ENCODE measurements at places on chromosomes 1 and 21. TPM values are rescaled to one million over a fixed set of nuclear protein-coding genes. Genes with fewer than 3 reads are reported as not detected.

DNA sequence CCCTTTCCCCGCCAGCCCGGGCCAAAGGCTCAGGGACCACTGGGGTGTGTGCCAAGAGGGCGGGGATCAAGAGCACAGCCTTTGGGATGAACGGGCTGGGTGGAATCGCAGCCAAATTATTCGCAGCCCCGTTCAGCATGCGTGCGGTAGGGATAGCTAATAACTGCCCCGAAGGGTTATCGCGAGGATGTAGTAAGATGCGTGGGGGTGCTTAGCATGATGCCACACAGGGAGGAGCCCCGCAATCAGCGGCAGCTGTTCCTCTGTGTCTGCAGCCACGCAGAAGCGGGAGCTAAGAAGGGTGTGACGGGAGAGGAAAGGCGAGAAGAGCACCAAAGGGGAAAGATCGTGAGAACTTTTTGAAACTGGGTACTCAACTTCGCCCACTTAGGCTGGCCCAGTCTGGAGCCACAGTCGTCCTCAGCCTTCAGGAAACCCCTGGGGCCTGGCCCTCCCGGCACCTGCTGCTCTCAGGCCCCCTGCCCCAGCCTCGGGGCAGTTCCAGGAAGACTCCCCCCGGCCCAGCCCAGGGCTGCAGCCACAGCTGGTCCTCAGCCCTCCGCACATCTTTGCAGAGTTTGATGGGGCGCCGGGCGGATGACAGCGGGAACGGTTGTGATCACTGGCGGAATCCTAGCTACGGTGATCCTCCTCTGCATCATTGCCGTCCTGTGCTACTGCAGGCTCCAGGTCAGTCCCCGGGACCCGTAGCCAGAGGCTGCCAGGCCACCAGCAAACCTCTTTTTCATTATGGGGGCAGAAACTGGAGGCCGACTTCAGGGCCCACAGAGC, 64.9 kb downstream of the TOR1AIP2 start:
- peaks cover 24% of the 10 kb centered on the region for H3K27me3 ChIP-seq
- H3K36me3 ChIP-seq, result no peaks in the 10 kb centered on the region

GRCh38 chr1:61051443-61051718, 31.0 kb upstream of the NFIA start:
- H3K4me3 ChIP-seq, result peak overlapping the region; percentile 87
- DNase-seq, result no peak
- peaks cover 54% of the 10 kb centered on the region for H3K27me3 ChIP-seq
- H3K36me3 ChIP-seq, result no peaks in the 10 kb centered on the region

DNA sequence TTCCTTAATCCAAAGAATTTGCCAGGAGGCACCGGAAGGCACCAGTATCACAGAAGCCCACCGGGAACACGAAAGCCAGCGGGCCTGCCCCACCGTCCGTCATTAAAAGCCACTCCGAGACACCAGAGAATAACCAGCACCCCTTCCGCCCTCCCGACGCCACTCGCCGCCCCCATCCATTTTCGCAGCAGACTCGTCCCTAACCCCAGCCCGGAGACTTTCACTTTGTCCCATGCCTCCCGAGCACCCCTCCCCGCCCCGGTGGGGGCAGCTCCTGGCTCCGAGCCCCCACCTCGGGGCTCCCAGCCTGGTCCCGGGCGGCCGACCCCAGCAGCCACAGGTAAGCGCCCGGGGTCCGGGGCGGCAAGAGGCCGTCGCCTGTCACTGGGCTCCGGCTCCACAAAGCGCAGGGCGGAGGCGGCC, 105.4 kb downstream of the SLC45A1 start:
- H3K27me3 ChIP-seq, result no peaks in the 10 kb centered on the region
- DNase-seq, result no peak
- H3K4me1 ChIP-seq, result peaks cover 19% of the 10 kb centered on the region
- H3K4me3 ChIP-seq, result no peak overlapping the region
- H3K36me3 ChIP-seq, result peaks cover 6% of the 10 kb centered on the region

GRCh38 chr1:9840176-9840575, 16.4 kb upstream of the CLSTN1 start:
- H3K27ac ChIP-seq, result no peak overlapping the region
- no peak for DNase-seq
- no peaks in the 10 kb centered on the region for H3K36me3 ChIP-seq
- peaks cover 8% of the 10 kb centered on the region for H3K4me1 ChIP-seq
- no peak overlapping the region for H3K4me3 ChIP-seq
- H3K27me3 ChIP-seq, result peaks cover 4% of the 10 kb centered on the region

GRCh38 chr1:217097819-217098218, 374.6 kb upstream of the ESRRG start:
- H3K4me1 ChIP-seq, result no peaks in the 10 kb centered on the region
- H3K27ac ChIP-seq, result no peak overlapping the region
- peaks cover 24% of the 10 kb centered on the region for H3K27me3 ChIP-seq
- H3K36me3 ChIP-seq, result no peaks in the 10 kb centered on the region
- no peak for DNase-seq

DNA sequence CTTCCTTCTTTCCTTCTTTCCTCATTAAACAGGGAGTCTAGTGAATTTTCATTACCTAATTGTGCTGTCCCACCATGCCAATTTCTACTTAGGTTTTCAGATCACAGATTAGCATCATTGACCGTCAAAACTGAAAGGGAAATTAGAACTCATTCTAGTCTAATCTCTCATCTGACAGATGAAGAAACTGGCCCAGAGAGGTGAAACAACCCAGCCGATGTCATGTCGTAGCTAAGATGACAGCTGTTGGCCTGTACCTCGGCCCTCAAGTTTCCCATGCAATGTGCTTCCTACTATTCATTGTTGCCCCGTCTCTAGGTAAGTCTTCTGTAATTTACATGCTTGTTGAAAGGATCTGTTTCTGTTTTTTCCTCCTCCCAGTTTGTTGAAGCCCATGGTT, 128.2 kb upstream of the KIAA0040 start:
- no peak overlapping the region for H3K27ac ChIP-seq
- H3K4me3 ChIP-seq, result no peak overlapping the region
- H3K36me3 ChIP-seq, result no peaks in the 10 kb centered on the region
- H3K27me3 ChIP-seq, result peaks cover 12% of the 10 kb centered on the region
- no peaks in the 10 kb centered on the region for H3K4me1 ChIP-seq

GRCh38 chr1:226684026-226684425, 55.1 kb downstream of the ITPKB start:
- no peak overlapping the region for H3K27ac ChIP-seq
- DNase-seq, result no peak
- peaks cover 14% of the 10 kb centered on the region for H3K36me3 ChIP-seq
- H3K27me3 ChIP-seq, result no peaks in the 10 kb centered on the region

DNA sequence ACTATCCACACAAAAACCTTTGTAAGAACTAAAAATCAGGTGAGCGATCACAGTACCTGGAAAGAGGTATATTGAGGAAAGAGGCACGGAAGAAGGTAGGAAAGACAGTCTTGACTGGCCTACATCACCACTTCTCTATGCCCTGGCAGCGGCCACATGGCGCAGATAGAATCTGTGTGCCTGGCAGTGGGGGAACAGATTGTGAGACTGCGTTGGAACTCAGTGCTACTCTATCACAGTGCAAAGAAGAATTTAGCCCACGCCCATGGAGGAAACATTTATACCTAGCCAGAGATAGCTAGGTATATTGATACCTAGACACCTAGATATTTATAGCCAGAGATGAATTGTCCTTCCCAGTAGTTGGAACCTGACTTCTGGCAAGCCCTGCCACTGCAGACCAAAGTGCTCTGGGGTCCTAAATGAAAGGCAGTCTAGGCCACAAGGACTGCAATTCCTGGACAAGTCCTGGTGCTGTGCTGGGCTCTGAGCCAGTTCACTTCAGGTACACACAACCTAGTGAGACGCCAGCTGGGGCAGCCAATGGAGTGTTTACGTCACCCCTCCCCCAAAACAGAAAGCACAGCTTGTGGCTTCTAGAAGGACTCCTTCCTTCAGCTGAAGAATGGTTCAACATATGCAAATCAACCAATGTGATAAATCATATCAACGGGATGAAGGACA, 51.9 kb downstream of the DHX9 start:
- no peak overlapping the region for H3K4me3 ChIP-seq
- no peak for DNase-seq
- no peaks in the 10 kb centered on the region for H3K4me1 ChIP-seq
- peaks cover 25% of the 10 kb centered on the region for H3K36me3 ChIP-seq
- no peak overlapping the region for H3K27ac ChIP-seq

DNA sequence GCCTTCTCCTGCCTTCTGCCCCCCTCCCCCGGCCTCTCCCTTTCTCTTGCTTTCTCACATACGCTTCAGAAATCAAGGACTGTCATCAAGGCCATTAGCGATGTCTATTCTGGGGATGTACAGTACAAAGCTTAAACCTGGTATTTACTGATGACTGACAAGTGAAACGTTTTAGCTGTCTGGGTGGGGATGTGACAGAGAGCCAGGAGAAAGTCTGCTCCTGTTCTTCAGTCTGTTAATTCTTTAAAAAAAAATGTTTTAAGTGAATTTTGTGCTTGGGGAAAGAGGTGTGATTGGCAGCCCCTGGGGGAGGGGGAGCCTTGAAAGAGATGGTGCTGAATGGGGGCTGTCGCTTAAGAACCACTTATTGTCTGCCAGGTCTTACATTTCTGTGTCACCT, 283.0 kb upstream of the PLXNA2 start:
- peak overlapping the region; percentile 73 for H3K27ac ChIP-seq
- H3K4me1 ChIP-seq, result peaks cover 38% of the 10 kb centered on the region
- no peaks in the 10 kb centered on the region for H3K36me3 ChIP-seq
- no peak overlapping the region for H3K4me3 ChIP-seq
- H3K27me3 ChIP-seq, result peaks cover 26% of the 10 kb centered on the region

DNA sequence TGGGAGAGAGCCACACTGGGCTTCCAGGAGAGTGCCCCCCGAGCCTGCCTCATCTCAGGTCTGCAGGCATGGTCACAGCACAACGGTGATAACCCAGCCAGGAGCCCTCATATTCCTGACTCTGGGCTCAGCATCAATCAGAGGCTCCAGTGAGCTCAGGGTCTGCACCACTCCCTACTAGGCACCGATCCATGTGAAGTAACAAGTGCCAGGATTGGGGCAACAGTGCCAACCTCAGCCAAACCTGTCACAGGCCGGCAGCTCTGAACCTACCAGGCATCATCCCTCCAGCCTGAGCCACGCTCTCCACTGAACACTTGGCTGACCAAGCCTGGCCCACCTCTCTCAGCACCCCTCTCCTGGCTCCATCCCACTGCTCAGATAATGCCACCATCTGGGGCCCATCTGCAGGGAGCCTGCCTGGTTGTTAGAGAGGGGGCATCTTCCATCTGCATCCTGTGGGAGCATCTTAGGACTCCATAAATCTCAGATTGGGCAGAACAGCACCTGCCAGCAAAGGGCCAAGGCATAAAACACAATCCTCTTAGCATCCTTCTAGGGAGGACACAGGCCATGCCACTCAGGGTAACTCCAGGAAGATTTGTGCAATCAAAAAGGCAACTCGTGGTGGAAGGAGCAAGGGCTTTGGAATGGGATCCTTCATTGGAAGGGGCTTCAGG, 213.7 kb upstream of the CSF3R start:
- H3K4me3 ChIP-seq, result no peak overlapping the region
- H3K4me1 ChIP-seq, result no peaks in the 10 kb centered on the region
- DNase-seq, result no peak

DNA sequence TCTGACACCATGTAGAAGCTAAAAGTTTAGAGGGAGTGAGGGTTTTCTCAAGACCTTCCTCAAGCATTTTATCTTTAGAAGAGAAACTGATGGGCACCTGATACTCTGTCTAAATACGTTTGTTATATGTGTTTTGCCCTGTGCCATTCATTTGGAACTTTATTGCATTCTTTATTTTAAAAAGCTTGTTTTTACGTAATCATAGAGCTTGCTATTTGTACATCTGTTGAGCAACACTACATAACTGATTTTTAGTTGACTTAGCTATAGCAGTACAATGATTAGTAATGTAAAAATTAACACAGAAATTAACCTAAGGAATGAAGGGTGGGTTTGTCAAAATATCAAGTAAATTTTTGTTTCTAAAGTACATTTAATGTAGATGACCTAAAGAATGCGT, 88.5 kb downstream of the RUNX3 start:
- no peak overlapping the region for H3K4me3 ChIP-seq
- H3K36me3 ChIP-seq, result no peaks in the 10 kb centered on the region
- no peaks in the 10 kb centered on the region for H3K27me3 ChIP-seq
- no peak overlapping the region for H3K27ac ChIP-seq
- H3K4me1 ChIP-seq, result no peaks in the 10 kb centered on the region

C1orf53 gene
- 3.7 TPM for total RNA-seq

SPRR2G gene
- not detected for total RNA-seq

GUCA2A gene
- 2.9 TPM for total RNA-seq

PRAMEF14 gene
- total RNA-seq, result not detected
